HS-5 (cell line): ENCODE measurements at places on chromosomes 12 and 14.

GRCh38 chr14:36222337-36222736 is 45.8 kb upstream of the PTCSC3 start:
- DNase-seq = no peak

DNA sequence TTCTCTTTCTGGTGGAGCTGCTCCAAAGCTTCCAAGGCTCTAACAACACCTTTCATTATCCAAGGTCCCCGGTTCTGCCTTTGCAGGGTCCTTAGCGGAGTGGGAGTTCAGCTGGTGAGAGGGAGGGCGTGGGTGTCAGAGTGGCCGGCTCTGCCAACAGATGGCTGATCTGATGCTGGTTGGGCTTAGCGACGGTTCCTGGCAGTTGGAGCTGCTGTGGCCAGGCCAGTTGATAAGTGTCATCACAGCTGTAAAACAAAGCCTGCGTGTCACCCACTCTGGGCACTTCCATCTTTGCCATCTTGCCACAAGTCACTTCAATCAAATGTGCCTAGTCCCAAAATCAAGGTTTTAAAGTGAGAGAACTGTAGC is 36.3 kb downstream of the RIN3 start:
- DNase-seq = no peak

- no peak for DNase-seq
These were observed 7.5 kb upstream of the NID2 start for GRCh38 chr14:52076334-52076733.

DNA sequence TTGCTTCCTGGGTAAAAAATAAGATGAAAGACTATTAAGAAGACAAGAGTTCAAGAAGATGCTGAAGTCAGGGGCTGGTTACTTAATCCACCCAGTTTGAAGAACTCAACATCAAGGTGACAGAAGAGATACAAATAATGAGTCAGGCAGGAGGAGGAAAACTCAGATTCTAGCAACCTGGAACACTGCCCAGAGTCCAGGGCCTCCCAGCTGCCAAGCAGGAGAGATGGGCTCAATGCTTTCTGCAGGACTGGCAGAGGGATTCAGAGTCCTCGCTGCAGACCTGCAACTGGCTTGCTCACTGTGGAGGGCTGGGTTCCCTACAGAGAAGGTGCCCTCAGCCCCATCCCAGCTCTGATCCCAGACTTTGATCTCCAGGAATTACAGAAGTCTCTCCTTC is 28.6 kb upstream of the CEBPE start:
- DNase-seq = no peak

DNA sequence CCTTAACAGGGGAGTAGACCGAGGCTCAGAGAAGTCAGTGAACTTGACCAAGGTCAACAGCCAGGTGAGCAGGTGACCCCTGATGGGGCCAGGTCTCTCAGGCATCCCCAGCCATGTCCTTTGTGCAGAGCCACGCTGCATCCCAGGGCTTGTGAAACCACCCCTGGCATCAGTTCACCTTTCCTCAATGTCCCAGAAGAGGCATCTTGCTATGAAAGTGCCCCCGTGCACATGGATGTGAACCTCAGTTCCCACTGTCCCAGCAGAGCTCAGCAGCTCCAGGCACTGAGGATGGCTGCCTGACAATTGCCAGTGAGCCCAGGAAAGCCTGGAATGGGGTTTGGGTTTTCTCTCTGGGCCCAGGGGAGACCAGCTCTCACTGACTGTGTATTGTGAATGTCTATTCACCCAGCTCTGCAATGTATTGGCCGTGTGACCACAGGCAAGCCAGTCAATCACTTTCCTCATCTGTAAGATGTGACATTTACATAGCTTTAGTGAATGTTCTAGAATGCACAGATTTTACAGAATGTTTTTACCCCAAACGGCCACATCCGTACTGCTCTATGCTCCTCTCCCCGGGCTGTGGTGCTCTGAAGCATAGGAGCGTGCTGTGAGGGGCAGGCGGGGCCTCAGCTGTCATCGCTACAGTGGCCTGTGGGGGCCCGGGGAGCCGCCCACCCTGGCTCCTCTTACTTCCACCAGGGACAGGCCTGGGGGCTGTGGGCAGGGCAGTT is 4.9 kb downstream of the CACNA2D4 start:
- DNase-seq = no peak

GRCh38 chr14:76884853-76885276 is 58.7 kb downstream of the LRRC74A start:
- no peak for DNase-seq

DNA sequence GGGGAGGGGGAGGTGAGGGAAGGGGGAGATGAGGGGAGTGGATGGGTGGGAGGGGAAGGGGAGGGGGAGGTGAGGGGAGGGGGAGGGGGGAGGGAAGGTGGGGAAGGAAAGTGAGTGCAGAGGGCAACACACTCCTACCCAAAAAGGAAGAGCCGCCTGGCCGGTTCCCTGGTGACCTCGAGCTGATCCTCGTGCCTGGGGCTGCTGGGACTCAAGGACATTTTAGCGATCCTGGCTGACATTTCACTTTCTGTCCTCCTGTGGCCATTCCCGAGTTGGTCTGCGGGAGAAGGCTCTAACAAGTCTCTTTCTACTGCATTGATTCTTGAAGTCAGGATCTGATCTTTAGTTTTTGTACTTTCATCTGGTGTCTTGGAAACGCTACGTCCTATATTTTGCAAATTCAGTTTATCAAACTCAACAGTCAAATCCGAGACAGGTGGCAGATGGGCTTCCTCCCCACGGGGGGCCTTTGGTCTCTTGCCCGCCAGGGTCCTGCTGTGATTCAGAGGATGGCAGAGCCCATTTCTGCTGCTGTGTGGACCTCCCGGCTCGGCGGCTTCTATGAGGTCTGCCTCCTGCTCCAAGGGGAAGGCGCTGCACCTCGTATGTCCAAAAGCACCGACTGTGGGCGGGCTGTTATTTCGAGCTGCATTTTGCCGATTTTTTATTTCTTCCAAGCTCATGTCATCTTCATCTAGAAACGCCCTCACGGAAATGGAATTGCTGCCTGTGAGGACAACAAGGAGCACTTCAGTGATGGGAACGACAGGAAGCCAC is 19.1 kb downstream of the PGAM5 start:
- no peak for DNase-seq

- no peak for DNase-seq
These were observed 356.0 kb upstream of the CLEC14A start for GRCh38 chr14:38611928-38612327.

GRCh38 chr12:65335981-65336380 is 57.5 kb downstream of the MSRB3 start:
- DNase-seq = no peak

DNA sequence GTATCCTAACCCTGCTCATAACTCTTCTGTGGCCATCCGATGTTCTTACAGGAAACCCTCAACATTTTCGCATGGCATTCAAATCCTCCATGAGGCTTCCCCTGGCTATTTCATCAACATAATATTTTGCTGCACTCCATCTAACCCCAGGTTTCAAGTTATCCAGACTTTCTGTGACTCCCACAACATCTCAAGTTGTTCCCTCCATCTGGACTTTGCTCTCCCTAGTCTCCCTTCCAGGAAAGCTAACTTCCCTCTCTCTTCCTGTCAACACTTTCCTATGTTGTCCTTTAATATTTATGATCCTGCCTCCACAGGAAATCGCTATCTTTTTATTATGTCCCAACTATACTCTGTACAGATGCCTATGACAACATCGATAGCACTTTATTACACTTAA is 146.1 kb downstream of the METTL25 start:
- DNase-seq = no peak

DNA sequence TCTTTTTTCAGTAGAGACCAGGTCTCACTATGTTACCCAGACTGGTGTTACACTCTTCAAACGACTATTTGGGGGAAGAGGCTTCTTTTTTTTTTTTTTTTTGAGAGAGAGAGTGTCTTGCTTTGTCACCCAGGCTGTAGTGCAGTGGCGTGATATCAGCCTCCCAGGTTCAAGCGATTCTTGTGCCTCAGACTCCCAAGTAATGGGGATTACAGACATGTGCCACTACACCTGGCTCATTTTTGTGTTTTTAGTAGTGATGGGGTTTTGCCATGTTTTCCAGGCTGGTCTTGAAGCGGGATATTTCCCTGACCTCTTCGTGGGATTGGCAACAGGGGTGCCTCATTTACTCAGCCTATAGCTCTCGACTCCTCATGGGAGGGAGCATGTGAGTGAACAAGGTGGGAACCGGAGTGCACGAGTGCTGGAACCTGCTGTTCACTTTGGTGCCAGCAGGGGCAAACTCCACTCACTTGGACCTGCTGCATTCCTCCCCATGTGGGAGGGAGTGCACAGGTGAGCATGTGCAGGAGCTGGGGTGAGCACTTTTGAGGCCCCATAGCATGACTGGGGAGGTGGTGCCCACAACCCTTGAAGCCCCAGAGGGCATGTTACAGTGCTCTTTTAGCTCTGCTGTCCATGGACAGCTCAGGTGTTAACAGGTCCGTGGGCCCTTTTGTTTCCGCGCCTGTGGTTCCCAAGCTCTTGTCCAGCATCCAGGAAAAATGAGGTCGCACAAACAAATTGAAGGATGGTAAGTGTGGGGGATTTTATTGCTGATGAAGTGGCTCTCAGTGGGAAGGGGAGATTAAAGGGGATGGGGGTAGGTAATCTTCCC is 79.1 kb upstream of the HECTD1 start:
- DNase-seq = no peak

DNA sequence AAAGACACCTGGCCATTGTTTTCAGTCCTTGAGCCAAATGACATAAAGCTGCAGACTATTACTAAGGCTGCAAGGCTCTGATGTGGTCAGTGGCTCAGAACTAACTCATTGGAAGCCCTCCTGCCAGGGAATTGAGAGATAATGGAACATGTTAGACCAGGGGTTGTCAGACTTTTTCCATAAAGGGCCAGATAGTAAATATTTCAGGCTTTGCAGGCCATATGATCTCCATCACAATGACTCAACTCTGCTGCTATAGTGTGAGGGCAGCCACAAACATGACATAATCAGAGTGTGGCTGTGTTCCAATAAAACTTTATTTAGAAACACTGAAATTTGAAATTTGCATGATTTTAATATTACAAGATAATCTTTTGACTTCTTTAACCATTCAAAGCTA is 140.3 kb downstream of the TMEM30B start:
- DNase-seq = peak; percentile 54

DNA sequence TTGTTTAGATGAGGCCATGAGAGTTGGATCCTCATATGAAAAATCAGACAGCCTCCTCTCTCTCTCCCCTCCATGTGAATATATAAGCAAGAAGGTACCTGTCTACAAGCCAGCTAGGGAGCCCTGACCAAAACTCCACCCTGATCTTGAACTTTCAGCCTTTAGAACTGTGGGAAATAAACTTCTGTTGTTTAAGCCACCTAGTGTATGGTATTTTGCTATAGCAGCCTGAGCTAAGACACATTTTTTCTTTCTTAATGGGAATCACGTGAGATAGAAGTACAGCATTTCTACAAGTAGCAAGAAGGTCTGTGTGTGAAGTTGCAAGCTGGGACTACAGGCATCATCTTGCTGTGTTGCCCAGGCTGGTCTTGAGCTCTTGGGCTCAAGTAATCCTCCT is 16.3 kb upstream of the ABHD12B start:
- DNase-seq = no peak

DNA sequence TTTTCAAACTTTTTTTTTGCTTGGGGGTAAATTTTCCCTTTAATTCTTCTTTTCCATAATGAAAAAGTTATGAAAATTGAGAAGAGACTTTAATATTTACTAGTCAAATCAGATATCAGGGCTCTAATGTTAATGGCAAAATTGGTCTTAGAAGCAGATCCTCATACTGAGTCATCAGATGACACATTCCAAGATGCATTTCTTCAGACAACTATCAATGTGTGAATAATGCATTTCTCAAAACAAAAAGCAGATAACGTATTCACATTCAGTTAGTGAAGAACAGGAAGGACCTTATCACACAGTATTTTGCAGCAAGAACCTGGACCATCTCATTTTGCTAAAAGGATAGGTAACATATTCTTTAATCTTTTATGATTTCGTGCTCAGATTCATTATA is 130.7 kb downstream of the GPHN start:
- peak; percentile 33 for DNase-seq

GRCh38 chr14:62369919-62370560 is 607.8 kb downstream of the SNAPC1 start:
- DNase-seq = no peak
